ENCODE measurements at places on chromosomes 6 and 20.
A peak's percentile ranks its signal among the peaks of the same experiment; 100 is the strongest.

DNA sequence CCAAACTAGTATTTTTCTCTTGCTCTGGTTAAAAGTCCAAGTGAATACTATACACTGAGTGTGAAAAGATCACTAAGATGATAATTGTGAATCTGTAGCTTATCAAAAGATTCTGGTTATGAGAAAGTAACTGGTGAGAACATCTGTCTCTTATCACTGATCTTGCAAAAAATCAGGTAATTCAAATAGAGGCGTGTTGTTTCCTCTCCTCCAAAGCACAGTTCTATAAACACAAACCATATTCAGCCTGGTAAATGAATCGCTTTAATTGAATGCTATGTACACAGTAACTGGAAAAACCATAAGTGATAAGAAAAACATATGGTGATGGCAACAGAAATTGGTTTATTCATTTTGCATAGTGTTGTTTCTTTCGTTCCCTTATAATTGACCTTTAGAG, 161.0 kb downstream of the RALGAPA2 start:
- DNase-seq, result no peak

DNA sequence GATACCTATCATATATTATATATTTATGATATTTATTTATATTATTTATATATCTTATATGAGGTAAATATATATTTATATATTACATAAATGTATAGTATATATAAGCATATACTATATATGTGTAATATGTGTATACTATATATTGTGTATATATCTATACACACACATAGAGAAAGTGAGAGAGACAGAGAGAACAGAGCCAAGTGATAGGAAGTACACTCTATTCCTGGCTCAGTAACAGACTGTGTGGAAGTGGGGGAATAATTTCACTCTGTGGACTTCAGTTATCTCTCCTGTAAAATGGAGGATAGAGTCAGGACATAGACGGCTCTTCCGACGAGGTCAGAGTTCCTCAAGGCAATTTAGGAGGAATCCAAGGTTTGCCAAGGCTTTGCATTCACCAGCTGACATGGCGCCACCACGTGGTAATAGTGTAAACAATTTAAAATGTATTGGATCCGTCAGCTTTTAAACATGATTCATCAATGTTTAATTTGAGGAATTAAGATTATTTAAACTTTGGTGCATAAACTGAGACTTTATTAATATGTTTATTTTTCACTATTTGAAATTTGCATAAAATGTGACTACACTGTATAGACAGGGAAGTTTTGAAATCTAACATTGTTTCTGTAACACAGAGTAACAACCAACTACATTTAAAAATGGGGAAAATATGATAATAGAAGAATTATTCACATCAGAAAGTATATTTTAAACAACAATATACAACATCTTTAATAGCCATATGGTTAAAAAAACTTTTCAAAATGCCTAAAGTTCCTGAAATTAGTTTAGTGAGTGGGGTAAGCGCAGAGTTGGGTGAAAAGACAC, 75.4 kb upstream of the TMEM244 start:
- peak; percentile 81 for DNase-seq

DNA sequence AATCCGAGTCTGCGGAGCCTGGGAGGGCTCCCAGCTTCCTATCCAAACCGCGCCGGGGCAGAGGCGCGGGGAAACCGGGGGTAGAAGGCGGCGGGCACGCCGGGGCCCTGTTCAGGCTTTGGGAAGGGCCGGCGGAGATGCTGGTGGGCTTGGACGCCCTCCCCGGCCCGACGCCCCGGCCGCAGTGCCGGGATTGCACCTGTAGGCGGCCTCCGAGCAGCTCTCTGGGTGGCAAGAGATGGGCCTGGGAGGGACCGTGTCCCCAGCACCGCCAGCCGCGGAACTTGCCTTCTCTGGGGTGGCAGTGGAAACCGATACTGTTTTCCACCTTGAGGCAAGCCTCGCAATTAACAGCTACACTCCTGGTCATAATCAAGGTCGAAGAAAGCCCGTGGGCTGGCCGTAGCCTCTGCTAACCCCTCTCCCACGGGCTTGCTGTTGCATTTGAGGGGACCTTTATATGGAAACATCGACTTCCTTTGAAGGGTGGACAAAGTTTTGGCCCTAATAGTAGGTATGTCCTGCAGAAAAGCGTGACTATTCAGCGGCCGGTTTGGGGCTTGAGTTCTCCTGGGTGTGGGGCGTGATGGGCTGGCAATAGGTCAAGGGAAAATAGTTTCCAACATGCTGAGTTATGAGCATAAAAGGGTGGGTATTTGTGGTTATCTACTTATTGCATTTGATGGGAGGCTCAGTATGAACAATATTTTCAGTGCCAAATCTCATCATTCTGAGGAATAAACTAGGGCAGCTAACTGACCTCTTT, 1.1 kb upstream of the JAG1 start:
- DNase-seq, result peak; percentile 85

DNA sequence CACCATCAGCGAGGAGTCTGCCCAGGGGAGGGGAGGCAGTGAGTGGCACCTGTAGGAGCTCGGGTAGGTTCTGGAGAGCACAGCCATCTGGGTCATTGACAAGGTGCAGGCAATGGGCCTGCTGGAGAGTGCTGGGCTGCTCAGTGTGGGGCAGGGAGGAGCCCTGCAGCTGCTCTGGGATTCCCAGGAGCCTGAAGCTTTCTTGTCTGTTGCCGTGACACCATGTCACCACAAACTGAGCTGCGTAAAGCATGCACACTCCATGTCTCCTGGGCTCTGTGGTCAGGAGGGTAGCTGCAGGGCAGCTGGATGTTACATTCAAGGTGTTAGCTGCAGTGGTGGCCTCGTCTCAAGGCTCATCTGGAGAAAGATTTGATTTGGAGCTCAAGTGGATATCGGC, 4.5 kb upstream of the SLC22A1 start:
- no peak for DNase-seq

DNA sequence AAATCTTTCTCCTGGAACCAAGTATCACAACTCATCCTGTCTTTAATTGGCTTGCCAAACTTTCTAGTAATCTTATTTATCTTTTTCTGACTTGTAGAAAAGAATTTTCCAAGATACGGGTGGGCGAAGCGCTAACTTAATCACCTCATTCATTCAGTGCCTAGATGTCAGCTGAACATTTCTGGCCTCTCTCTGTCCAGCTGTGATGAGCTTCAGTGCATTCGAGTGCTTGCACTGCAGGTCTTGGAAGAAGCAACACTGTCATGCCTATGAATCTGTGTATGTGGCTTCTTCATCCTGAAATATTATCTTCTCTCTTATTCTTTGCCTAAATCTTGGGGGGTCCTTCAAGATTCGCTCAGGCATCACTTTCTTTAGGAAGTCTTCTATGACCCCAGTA, 16.3 kb upstream of the ENPP1 start:
- no peak for DNase-seq

DNA sequence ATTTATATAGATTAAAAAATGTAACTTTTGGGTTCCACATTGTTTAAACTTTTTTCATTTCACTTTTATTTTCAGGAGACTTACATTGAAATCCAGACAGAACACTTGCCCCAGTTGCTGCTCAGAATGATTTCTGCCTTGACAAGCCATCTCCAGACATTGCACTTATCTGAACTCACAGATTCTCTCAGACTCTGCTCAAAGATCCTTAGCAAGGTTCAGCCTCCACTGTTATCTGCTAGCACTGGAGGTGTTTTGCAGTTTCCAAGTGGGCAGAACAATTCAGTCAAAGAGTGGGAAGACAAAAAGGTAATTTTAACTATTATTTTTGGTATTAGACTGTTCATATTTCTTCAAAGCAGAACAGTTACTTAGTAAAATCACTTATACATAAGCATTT, 58.0 kb downstream of the DOP1A start:
- DNase-seq, result no peak

All from T47D (cell line).